Ascending aorta (tissue), 2 donors: ENCODE measurements at places on chromosomes 16 and 17. TPM values are rescaled to one million over a fixed set of nuclear protein-coding genes. Genes with fewer than 3 reads are reported as not detected.
A peak's percentile ranks its signal among the peaks of the same experiment; 100 is the strongest.

Gene CD300C
- not detected for total RNA-seq

Gene DOC2A
- total RNA-seq, result not detected

Gene PALB2
- 2.1 TPM for total RNA-seq

Gene ABCA8
- 69.6 TPM for total RNA-seq

Gene KRTAP4-4
- not detected for total RNA-seq

Gene FAM83G
- 11.2 TPM for total RNA-seq

Gene SCNN1G
- total RNA-seq, result not detected

Gene SSTR5
- not detected for total RNA-seq

Gene NSRP1
- total RNA-seq, result 5.1 TPM

Gene OTOA
- not detected for total RNA-seq

Gene SPECC1
- 76.4 TPM for total RNA-seq

- DNase-seq, result no peak
These were observed 20.8 kb downstream of the ABCC1 start for GRCh38 chr16:15970202-15970601.

DNA sequence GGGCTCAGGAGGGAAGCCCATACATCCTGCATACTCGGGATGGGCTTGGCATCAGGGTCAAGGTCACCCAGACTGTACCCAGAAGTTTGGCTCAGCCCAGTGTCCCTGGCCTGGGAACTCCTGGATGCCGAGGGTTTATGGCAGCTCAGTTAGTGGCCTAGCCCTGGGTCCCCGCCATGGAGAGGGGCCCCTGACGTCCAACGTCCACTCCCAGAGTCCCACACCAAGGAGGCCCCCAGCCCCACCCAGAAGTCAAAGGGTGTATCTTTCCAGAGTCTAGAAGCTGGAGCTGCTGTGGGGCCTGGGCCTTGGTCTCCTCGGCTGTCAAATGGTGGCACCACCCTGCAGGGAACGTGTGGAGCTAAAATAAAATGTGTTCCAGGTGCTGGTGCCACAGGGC lies 76.4 kb downstream of the SREBF1 start:
- no peak for DNase-seq

GRCh38 chr17:40473573-40474365 lies 27.7 kb downstream of the TNS4 start:
- no peak for DNase-seq

GRCh38 chr17:41322094-41322902 lies 6.8 kb upstream of the KRTAP17-1 start:
- no peak for DNase-seq

- DNase-seq, result no peak
These were observed 69.3 kb upstream of the MED13 start for GRCh38 chr17:62134397-62134796.

DNA sequence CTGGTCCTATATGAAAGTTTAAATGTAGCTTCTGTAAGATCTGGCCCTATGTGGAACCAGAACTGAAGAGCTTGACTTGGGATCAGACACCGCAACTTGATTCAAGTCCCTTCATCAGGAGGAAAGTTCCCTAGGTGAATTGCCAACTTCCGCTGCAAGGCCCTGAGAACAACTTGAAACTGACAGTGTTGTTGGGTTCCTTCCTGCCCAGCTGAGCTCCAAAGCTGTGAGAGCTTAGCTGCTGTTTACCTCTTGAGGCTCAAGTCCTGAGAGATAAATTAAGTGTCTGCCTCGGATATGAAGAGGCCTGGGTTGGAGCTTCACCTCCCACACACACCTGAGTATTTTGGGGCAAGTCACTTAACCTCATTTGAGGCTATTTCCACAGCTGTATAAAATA lies 44.7 kb downstream of the REXO5 start:
- no peak for DNase-seq

GRCh38 chr16:15055141-15056053 lies 477 bp downstream of the NTAN1 start:
- no peak for DNase-seq

GRCh38 chr16:12511308-12511707 lies 292.4 kb downstream of the CPPED1 start:
- DNase-seq, result no peak

- no peak for DNase-seq
These were observed 18.1 kb upstream of the DHX40 start for GRCh38 chr17:59547131-59547915.

DNA sequence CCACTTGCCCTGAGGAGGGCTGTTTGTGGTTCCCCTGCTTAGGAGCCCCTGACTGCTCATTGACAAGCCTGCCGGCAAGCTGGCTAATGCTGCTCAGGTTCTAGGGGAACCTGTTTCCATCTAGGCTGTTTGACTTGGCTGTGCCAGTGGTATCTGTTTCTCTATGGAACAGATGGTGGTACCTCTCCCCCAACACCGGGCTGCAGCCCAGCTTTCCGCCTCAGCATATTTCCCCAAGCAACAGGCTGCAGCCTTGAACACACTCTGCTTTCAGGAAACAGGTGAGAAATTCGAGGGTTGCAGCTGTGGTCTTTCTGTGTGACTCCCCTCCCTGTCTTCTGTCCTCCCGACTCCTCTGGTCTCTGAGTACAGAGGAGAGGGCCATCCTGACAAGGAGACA lies 132.3 kb downstream of the TMEM132E start:
- DNase-seq, result no peak

GRCh38 chr16:66372898-66373155 lies 6.3 kb downstream of the CDH5 start:
- DNase-seq, result no peak

DNA sequence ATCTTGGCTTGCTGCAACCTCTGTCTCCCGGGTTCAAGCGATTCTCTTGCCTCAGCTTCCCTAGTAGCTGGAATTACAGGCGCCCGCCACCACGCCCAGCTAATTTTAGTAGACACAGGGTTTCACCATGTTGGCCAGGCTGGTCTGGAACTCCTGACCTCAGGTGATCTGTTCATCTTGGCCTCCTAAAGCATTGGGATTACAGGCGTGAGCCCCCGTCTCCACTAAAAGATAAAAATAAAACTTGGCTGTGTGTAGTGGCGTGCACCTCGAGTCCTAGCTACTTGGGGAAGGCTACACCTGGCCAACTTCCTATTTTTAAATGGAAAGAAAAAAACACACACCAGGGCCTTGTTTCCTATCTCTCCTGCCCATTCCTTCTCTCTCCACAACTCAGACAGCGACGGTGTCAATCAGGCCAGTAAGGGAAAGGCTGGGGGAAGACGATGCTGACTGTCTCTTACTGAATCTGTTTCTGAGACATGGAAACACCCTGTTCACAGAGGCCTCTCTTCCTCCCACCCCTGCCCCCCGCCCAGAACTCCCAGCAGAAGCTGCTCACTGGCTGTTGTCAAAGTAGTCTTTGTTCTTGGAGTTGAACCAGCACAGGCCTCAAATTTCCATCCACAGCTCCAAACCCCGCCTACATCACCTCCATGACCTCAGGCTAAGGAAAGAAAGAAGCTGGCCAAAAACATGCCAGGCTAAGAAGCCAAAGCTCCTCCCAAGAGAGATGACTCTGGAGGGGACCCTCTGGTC lies 96.6 kb downstream of the NXN start:
- DNase-seq, result no peak

GRCh38 chr17:16005636-16006035 lies 6.0 kb downstream of the TTC19 start:
- DNase-seq, result no peak

GRCh38 chr17:7216242-7217112 lies 3.2 kb downstream of the DLG4 start:
- DNase-seq, result no peak

- no peak for DNase-seq
These were observed 16.7 kb downstream of the ANKRD40 start for GRCh38 chr17:50690887-50691549.

GRCh38 chr16:89106533-89107202 lies 13.0 kb downstream of the ACSF3 start:
- DNase-seq, result peak; percentile 57

GRCh38 chr17:70622368-70623260 lies 453.3 kb downstream of the KCNJ2 start:
- no peak for DNase-seq

GRCh38 chr16:85819771-85820170 lies 20.3 kb downstream of the COX4I1 start:
- no peak for DNase-seq

- DNase-seq, result peak; percentile 93
These were observed 951 bp upstream of the GPRC5C start for GRCh38 chr17:74430706-74431567.

GRCh38 chr17:42174126-42174783 lies 6.7 kb downstream of the KCNH4 start:
- no peak for DNase-seq

GRCh38 chr17:34378664-34379101 lies 15.7 kb upstream of the CCL1 start:
- DNase-seq, result peak; percentile 63

GRCh38 chr16:15949210-15950160 lies at the start of gene ABCC1:
TSS of gene ABCC1 (plus strand) at chr16:15949616. CDS start at chr16:15949752, 136 bp downstream.
- no peak for DNase-seq

GRCh38 chr16:88549671-88550245 lies 20.4 kb upstream of the ZC3H18 start:
- no peak for DNase-seq

- DNase-seq, result no peak
These were observed 12.4 kb downstream of the MRPL58 start for GRCh38 chr17:75024686-75025397.

- no peak for DNase-seq
These were observed 29.2 kb upstream of the SLC38A10 start for GRCh38 chr17:81324177-81324850.

- DNase-seq, result no peak
These were observed 2.0 kb downstream of the TK1 start for GRCh38 chr17:78184868-78185267.

DNA sequence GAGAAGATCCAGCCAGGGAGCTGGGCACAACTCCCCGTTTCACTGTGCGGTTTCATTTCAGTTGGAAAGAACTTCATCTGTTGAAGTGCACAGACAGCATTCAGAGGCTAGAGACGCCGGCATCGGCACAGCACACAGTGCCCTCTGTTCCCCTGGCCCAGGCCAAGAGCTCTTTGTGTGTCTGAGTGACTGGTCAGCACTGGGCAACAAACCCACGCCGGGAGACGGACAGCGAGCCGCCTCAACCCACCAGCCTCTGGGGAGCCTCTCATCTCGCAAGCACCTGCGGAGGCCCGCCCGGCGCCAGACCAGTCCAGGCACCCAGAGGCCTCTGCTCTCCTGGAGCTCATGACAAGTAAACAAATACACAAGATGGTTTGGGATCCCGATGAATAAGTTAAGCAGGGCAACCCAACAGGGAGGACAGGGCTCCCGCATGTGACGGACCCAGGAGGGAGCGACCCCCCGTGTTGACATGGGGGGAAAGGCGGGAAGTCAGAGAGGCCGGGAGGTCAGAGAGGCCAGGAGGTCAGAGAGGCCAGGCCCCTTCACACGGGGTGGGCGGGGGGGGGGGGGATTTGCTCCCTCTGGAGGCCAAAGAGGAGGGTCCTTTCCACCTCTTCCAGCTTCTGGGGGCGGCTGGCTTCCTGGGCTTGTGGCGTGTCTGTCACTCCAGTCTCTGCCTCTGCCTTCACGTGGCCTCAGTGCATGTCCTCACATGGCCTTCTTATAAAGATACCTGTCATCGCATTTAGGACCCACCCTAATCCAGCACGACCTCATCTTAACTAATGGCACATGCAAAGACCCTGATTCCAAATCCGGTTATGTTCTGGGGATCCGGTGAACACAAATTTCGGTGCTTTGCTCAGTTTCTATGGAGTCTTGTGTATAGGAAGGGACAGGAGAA lies 25.8 kb upstream of the KLHDC4 start:
- DNase-seq, result no peak
